ENCODE measurements at places on chromosomes 6 and 20.

DNA sequence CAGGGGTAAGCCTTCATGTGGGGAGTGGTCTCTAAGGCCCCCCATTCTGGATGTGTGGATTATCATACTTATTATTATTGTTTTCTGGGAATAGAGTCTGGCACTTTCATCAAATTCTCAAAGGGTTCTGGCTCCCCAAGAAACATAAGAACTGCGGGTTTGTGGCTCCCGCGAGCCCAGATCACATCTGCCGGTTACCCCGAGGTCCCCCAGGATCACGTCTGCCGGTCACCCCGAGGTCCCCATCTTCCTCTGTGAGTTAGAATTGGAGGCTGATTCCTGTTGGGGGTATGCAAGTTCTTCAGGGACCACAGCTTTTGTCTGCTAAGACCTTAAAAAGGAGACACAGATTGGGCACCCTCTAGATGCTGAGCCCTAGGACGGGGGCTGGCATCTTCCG, 116.7 kb upstream of the FRMD1 start:
- DNase-seq, result no peak

DNA sequence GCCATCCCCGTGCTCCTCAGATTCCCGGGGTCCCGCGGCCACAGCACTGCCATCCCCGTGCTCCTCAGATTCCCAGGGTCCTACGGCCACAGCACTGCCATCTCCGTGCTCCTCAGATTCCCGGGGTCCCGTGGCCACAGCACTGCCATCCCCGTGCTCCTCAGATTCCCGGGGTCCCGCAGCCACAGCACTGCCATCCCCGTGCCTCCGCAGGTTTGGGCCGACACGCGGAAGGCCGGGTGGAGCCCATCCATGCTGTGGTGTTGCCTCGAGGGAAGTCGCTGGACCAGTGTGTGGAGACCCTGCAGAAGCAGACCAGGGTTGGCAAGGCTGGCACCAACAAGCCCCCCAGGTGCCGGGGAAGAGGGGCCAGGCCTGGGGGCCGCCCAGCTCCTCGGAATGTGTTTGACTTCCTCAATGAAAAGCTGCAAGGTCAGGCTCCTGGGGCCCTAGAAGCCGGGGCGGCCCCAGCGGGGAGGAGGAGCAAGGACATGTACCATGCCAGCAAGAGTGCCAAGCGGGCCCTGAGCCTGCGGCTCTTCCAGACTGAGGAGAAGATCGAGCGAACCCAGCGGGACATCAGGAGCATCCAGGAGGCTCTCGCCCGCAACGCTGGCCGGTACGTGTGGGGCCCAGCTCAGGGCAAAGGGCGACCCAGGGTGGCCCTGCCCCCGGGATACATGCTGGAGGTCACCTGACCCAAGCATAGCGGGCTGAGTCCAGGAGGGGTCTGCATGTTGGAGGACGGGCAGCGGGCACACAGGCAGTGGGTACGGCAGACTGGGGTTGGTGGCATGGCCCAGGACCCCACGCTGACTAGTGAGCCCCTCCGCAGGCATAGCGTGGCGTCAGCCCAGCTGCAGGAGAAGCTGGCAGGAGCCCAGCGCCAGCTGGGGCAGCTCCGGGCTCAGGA, 1.3 kb upstream of the LIME1 start:
- no peak for DNase-seq

GRCh38 chr6:143026696-143027449, 33.8 kb upstream of the AIG1 start:
- peak; percentile 52 for DNase-seq

GRCh38 chr6:117531346-117531745, 48.9 kb downstream of the DCBLD1 start:
- DNase-seq, result no peak

DNA sequence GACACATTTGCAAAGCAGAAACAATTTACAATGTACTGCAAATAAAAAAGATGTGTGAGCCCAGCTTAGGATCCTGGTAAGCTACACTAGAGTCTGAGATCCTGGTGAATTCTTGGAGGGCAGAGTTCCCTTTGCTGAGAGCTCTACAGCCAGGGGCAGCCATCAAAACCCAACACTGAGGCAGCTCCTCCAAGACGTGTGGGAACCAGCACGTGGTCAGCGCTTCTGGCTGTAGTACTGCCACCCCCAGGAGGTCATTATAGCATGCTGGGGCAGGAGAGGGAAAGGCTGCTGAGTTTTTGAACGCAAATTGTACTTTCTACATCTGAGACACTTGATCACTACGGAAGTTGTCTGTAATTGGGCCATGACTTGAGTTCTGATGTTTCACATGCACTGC, 131.5 kb downstream of the INSM1 start:
- DNase-seq, result no peak

- DNase-seq, result peak; percentile 53
These were observed 96.8 kb downstream of the PSMG4 start for GRCh38 chr6:3355358-3356055.

GRCh38 chr20:35063168-35063567, 29.4 kb downstream of the TRPC4AP start:
- DNase-seq, result no peak

DNA sequence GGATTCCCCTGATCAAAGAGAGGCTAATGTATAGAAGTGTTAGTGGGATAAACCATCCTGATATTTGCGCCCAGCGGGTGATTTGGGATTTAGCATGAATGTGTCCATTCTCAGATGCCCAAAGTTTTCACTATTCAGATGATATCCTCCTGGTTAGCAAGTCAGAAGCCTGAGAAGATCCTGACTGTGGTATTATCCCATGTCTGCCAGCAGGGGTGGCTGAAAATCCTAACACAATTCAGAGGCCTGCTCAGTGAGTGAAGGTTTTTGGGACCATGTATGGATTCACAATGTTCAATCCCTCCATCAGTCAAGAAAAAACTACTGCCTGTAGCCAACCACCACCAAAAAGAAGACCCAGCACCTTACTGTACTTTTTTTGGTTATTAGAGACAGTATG, 34.1 kb upstream of the SPACA1 start:
- no peak for DNase-seq

DNA sequence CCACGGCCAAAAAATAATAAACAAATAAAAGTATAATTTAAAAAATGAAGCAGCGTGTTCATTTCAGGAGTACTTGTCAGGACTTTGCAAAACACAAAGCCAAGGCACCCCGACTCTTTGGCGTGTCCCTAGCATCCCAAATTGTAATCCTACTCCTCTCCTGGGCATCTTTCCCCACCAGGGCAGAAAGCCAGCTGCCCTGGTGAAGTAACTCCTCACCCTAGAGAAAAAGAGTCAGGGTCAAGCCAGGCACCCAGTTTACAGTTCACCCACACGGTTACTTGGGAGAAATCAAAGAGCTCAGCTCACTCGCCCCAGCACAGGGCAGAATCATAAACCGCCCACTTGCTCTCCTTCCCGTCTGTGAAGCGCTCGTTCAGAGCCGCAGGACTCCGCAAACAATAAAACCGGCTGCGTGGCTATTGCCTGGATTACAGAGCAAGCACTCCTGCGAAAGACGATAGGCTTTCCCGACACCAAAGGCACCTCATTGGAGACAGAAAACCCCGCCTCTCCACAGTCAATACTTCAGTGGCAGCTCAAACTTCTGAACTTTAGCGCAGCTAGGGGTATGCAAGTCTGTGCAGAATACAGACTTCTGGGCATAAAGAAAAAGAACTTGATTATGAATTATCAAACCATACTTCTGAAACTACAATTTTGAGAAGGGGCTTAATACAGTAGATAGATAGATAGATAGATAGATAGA, 73.0 kb upstream of the NHSL1 start:
- no peak for DNase-seq

GRCh38 chr20:24933266-24933908, 15.7 kb upstream of the CST7 start:
- no peak for DNase-seq

DNA sequence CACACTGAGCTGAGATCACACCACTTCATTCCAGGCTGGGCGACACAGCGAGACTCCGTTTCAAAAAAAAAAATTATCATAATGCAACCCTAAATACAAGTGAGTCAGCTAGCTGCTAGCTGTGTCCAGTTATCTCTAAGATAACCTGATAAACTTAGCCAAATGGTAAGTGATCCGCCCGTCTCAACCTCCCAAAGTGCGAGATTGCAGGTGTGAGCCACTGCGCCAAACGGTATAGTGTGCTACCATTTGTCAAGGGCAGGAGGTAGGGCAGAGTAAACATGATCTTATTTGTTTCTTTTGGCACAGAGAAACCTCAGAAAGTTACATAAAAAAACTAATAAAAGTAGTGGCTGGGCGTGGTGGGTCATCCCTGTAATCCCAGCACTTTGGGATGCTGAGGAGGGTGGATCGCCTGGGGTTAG, 4.7 kb upstream of the C6orf132 start:
- no peak for DNase-seq

GRCh38 chr6:168186438-168186837, 107.4 kb upstream of the FRMD1 start:
- DNase-seq, result no peak

DNA sequence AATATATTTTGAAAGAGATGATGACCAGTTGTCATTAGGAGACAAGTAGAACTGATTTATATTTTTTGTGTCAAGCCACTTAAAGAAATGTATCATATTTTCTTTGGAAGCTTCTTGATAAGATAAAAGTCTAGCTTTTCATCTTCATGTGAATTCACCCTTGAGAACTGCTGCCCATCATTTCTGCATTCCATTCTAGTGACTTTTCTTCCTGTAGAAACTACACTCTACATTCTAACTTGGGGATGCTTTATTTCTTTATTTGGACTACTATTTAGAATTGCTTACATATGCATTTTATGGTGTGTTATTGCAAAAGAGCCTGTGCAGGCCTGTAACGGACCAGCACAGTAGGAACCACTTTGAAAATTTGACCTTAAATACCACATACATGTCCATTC, 335.0 kb upstream of the KCNQ5 start:
- no peak for DNase-seq

- no peak for DNase-seq
These were observed 48.1 kb upstream of the GCLC start for GRCh38 chr6:53593001-53593488.

DNA sequence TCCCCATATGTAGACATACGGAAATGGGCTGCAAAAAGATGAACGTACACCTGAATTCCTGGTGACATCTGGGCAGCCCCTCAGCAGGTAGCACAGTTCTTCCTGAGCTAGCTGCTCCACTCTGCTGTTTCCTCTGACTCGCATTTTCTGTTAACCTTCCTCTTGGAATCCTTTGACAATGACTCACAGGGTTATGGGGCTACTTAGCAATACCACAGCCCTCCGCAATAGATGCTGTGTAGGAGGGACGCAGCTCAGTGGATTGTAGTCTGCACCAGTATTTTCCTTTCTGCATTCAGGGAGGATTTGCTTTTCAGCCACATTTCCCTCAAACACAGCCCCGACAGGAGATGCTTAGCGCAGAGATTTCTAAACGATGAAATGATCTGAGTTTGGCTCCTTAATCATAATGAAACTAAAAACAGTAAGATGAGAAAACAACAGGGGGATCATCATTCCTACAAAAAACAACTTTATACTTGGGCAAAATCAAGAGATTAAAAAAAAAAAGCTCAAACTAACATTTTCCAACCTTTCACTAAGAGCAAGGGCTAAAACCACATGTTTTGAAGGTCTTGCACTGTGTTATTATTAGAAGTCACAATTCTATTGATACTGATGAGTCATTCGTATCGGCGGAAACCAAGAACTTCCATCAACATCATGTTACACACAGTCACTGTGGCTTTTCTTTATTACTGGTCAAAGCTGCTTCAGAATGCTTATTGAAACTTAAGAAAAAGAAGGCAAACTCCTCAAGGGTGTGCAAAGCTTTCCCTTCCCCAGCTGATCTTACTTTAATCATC, 12.2 kb downstream of the BACH2 start:
- DNase-seq, result peak; percentile 54

- peak; percentile 27 for DNase-seq
These were observed at the start of gene SOX18 for GRCh38 chr20:64049060-64049877. TSS of gene SOX18 (minus strand) at chr20:64049639. CDS start at chr20:64049516, 123 bp downstream.

- no peak for DNase-seq
These were observed 1131.7 kb upstream of the EYS start for GRCh38 chr6:66838764-66839163.

- DNase-seq, result no peak
These were observed 137.9 kb downstream of the DLL1 start for GRCh38 chr6:170152989-170153388.

DNA sequence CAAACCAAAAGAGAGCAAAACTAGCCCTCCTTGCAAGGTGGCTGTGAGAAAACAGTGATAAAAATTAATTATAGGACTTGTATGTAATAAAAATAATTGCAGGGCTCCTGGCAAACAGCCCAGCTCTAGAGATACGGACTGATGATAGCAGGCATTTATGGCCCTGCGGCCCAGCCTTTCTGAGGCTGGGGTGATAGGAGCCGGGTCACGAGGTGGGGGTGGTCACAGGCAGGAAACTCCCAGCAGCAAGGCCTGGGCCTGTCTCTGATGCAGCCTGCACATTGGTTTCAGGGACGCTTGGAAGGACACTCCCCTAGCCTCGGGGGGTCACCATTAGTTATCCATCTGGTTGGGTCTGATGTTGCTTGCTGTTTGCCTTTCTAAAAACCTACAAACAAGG, 18.7 kb upstream of the TTPAL start:
- no peak for DNase-seq

- no peak for DNase-seq
These were observed 474.4 kb upstream of the RNF217 start for GRCh38 chr6:124487623-124488431.

GRCh38 chr6:88177961-88178464, 11.9 kb upstream of the CNR1 start:
- no peak for DNase-seq

DNA sequence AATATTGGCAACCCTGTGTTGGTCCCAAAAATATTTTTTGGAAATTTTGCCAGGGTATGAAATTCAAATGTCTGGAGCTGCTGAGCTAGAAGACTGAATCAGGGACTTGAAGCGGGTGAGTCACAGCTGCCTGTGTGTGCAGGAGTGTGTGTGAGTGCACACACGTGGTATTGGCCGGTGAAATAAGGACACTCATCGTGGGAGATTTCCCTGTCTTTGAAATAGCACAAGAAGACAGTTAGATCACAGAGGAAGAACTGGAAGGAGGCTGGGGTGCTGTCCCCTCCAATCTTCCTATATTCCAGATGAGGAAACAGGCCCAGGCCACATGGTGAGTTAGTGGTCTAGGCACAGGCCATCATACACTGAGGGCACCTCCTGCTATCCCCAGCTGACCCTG, 123.8 kb upstream of the MLN start:
- no peak for DNase-seq

All from CD4-positive, alpha-beta T cell treated with Interleukin-12 subunit alpha and Interleukin-12 subunit beta, for 1 hour (primary cell).